Astrocyte of the spinal cord (primary cell): ENCODE measurements at places on chromosomes 7 and 10.

DNA sequence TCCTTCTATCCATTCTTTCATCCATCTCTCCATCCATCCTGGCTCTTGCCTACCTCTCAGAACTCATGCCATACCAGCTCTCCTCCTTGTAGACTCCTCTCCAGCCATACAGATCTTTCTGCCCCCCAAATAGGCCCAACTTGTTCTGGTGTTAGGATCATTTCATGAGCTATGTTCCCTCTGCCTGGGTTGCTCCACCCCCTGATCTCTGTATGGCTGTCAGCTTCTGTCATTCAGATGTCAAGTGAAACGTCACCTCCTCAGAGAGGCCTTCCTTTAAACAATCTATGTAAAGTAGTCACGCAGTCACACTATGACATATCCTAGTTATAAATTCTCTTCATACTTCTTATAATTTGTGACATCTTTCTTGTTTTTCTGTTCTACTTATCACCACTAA, 42.3 kb upstream of the PNLIPRP3 start:
- DNase-seq = no peak

- DNase-seq = no peak
Observed at GRCh38 chr10:33402220-33403073, 68.0 kb upstream of the NRP1 start.

DNA sequence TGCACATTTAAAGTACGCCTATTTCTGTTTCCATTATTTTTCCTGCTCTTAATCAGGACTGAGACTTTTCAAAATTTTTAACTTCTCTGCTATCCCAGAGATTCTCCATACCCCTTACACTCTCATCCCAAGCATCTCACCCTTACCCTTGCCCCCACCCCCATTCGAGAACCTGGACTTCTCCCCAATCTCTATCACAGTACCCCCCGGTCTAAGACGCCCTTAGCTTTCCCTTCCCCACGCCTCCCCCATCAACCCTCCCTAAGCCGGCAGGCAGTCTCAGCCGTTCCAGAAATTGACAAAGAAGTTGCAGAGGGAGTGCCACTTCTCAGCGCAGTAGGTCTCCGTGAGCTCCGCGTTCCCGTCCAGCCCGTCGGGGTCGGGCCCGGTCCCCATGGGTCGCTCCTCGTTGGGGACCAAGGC, 1.4 kb downstream of the FGFBP3 start:
- DNase-seq = no peak

DNA sequence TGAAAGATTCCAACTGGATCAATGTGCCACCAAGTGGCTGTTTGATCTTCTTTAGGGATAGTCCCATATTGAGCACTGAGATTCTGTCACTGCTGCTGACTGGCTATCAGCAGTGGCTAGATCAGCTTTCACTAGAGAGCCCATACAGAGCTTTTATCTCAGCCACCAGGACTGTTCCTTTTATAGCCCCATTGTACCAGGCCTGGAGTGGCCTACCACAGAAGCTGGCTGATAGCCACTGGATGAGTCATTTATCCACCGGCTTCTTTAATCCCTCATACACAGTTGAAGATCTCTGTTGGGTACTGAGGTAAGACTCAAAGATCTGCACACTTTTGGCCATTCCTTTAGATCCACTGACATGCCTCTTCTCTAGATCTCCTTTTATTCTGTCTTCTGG, 1101.1 kb downstream of the SORCS3 start:
- peak; percentile 1 for DNase-seq

GRCh38 chr7:154736389-154736788, 266.5 kb downstream of the PAXIP1 start:
- DNase-seq = no peak

- no peak for DNase-seq
Observed at GRCh38 chr7:98209166-98209920, 1.9 kb upstream of the BHLHA15 start.
